NB4 (cell line): ENCODE measurements at places on chromosomes 4 and X.

DNA sequence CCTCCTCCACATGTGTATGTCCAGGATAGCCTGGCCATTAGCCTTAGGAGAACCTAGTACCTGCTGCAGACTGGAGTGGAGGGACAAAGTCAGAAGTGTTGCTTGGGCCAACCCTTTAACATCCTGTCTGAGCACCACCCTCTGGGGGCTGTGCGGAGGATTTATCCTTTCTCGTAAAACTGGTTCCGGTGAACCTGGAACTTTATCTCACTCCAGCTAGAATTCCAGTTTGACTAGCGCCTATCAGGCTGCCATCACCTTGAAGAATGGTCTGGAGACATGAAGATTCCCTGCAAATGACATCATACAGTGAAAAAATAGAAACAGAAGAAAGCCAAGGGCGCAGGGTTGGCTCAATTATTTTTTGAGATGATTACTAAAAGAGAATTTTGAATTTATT is 4.0 kb downstream of the TCEAL8 start:
- no peak for DNase-seq

DNA sequence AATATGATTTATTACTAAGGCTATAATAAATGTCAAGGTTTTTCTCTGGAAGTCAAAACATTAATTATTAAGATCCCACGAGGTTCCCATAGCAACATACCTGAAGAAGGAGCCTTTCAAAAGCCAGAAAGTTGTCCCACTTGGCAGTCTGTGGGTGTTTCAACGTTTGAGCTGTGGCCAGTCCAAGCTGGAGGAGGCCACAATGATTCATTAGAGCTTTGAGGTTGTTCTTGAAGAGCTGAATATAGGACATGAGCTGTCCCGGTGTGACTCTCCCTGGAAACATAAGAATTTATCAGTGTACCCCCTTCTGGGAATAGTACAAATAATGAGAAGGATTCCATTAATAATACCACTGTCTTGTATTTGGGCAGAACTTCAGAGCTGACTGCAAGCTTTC is 92.1 kb downstream of the SCFD2 start:
- no peak for DNase-seq

DNA sequence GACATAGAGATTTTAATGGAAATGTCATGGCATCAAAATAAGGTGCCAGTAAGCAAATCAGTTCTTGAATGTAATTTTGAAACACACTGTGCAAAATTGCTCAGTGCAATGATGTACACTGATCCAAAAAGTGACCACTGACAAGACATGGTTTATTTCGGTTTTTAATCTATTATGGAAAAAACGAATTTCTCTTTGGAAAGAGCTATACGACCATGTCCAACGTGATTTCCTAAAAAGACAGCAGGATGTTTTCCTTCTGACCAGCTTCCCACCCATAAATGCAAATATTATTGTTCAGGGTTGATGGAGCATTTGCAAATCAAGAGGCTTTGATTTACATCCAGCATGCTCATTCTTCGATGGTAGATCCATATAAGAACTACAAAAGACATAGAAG is 17.1 kb upstream of the MAGEA1 start:
- DNase-seq: no peak

DNA sequence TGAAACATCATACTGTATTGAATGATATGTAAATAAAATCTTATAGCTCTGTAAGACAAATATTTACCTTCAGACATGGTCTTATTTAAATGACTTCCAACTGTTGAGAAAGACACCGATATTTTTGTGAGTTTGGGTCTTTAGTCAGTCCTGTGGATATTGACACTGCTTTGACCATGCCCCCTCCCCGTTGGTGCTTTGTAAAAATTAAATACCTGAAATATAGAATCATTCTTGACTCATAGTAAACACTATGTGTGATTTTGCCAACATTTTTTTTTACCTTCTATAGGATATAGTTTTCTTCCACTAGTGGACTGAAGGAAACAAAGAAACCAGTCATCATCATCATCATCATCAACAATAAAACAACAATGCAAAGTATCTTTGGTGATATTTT is 114.3 kb upstream of the HS3ST1 start:
- DNase-seq: no peak

DNA sequence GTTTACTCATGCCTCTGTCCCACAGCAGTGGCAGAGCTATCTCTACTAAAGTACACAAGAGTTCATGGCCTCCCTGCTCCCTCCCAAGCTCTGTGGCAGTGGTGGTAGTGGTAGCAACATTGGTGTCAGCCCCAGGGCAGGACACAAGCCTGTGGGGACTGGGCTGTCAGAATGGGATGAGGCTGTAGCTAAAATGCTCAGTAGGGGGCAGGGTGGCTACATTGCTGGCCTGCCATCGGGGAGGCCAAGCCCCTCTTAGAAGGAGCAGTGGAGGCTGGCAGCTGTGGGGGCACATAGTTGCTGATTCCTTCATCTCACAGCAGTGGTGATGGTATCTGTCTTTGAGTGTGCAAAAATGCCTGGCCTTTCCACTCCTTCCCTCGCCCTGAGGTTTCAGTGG is 461.7 kb downstream of the PCDH18 start:
- no peak for DNase-seq
